ENCODE measurements at places on chromosomes 11 and 22.

GRCh38 chr11:57196596-57196995 lies 14.8 kb downstream of the LRRC55 start:
- no peak for DNase-seq

GRCh38 chr11:94533696-94534630 lies 9.8 kb upstream of the FUT4 start:
- DNase-seq = no peak

GRCh38 chr11:16157327-16157726 lies 199.0 kb downstream of the SOX6 start:
- no peak for DNase-seq

DNA sequence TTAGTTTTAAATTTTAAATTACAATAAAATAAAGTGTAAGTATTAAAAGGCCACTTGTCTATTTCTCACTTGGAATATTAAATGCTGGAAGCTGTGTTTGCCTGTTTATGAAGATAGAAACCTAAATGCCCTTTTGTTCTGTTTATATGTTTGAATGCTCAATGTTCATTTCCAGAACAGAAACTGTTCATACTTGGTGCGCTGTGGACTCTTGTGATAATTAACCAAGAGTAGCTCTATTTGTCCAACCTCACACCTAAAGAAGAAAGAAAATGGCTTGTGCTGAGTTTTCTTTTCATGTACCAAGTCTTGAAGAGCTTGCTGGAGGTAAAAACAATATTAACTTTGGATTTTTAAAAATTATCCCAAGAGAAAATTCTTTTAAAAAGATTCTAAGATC lies 5.7 kb downstream of the C11orf54 start:
- no peak for DNase-seq

DNA sequence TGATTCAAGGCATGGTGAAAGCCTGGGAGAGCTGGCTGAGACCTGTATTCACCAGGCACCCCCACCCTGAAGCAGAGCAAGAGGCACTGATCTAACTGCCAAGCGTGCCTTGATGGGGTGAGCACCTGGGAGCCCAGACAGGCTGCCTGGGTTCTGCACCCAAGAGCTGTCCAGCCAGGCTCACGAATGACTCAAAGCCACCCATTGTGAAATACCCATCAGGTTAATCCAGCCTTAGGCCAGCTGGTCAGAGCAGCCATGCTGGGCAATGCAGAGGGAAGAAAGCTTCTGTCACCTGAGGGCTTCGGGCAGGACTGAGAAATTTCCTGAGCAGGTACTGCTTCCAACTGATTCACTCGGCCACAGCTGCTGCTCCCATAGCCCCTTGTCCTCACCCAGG lies 22.1 kb downstream of the THOC5 start:
- DNase-seq = no peak

DNA sequence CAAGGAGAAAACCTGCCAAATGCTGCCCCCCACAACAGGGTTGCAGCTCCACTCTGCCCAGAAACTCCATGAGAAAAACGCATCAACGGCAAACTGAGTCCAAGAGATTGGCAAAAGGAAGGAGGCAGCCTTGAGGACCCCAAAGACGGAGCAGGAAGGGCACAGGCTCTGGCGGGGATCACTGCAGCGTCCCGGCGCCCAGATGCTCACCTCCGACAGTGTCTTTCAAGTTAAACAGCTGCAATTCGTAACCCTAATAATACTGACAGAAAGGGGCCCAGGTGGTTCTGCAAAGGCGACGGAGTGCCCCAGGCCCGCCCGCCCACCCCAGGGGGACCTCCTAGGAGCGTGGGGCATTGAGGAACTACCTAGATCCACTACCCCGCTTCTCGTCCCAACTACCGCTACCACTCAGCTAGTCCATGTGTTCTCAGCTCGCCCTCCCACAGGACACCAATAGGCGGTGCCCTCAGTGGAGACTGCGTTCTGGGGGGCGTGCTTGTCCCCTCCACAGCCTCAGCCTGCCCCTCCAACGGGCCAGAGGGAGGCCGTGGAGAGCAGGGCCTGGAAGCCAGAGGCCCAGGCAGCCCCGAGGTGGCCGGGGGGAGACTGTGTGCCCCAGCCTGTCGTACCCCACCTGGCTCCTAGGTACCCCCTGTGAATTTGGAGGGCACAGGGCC lies 127.4 kb downstream of the PHF21B start:
- DNase-seq = no peak
